Stimulated activated CD8-positive, alpha-beta memory T cell treated with anti-CD3 and anti-CD28 coated beads, Interleukin-7, amount 100 ng/mL, for 24 hours (primary cell): ENCODE measurements at places on chromosomes 3 and 15.

GRCh38 chr15:42106288-42106687 lies 11.9 kb upstream of the PLA2G4D start:
- DNase-seq, result no peak

DNA sequence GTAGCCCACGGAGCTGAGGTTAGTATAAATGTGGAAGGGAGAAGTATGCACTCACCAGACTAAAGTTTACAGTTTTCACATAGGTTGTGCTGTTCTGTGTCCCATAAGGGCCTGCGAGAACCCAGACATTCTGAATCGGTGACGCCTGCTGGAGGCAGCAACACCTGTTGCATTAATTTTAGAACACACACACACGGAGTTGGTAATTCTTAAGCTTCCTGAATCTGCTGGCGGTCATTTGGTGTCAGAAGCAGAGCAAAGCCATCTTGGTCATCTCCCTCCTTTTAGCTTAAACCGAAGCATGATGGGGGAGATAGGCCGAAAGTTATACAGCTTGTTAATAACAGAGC lies 41.1 kb upstream of the AP3B2 start:
- no peak for DNase-seq

DNA sequence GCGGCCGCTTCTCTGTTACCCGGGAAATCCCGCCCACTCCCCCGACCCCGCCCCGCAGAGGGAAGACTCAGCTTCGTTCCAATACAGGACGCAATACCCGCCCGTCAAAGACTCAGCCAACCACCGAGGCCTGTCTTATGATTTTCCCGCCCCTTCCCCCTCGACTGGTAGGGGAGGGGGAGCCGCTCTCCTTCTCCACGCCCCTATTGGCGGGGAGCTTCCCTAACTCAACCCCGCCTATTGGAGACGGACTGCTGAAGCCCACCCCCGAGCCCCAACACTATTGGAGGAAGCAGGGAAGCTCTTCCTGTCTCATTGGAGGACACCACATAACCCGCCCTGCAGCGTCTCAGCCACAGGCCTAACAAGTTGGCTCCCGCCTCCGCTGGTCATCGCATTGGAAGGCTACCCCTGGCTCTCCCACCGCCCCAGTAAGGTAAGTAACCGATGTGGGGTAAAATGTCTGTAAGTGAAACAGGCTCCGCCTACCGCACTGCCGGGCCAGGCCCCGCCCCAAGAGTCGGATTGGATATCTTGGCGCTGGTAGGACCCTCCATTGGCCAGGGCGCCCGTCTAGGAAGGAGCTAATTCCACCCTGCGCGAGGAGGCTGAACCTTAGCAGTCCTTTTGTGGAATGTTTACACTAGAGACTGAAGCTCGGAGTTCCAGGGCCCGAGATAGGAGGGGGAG lies at the start of gene SIN3A:
Gene SIN3A, minus strand, starts transcription at position 17 of the 690 bp plus-strand sequence. CDS start 21,315 bp downstream, outside the sequence.
- DNase-seq, result peak; percentile 99

- DNase-seq, result no peak
Observed at GRCh38 chr3:38039899-38040261, 872 bp downstream of the DLEC1 start.

GRCh38 chr15:85749261-85750151 lies 45.2 kb downstream of the KLHL25 start:
- no peak for DNase-seq

- DNase-seq, result no peak
Observed at GRCh38 chr15:51024735-51025453, 69.8 kb downstream of the TNFAIP8L3 start.

- DNase-seq, result no peak
Observed at GRCh38 chr15:92101708-92102394, 248.3 kb downstream of the SLCO3A1 start.

GRCh38 chr15:99431661-99432091 lies 134.1 kb upstream of the MEF2A start:
- no peak for DNase-seq

GRCh38 chr3:24151594-24151993 lies 206.5 kb downstream of the NR1D2 start:
- no peak for DNase-seq

GRCh38 chr15:80204231-80204630 lies 47.8 kb downstream of the CTXND1 start:
- no peak for DNase-seq

- no peak for DNase-seq
Observed at GRCh38 chr3:26114851-26115250, 325.0 kb downstream of the OXSM start.

GRCh38 chr15:27448986-27449385 lies 478.0 kb downstream of the GABRG3 start:
- no peak for DNase-seq

DNA sequence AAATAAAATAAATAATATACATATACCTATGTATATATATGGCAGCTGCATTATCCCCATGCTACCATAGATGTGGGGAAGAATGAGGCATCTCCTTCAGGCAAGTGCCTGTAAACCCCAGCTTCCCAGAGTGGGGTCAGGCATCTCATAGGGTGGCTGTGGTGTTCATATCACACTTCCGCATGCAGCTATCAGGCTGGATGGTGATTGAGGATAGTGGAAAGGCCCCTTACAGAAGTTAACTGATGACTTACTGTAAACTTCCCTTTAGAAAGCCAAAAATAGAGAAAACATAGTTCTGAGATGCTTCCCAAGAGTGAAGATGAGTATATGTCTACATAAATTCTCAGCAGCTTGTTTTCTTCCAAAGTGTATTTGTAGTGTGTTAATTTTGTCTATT lies 3.5 kb upstream of the PP2D1 start:
- no peak for DNase-seq

- no peak for DNase-seq
Observed at GRCh38 chr15:64493641-64494040, 33.3 kb downstream of the ZNF609 start.

- DNase-seq, result no peak
Observed at GRCh38 chr3:183826448-183827250, 1.3 kb upstream of the MAP6D1 start.

DNA sequence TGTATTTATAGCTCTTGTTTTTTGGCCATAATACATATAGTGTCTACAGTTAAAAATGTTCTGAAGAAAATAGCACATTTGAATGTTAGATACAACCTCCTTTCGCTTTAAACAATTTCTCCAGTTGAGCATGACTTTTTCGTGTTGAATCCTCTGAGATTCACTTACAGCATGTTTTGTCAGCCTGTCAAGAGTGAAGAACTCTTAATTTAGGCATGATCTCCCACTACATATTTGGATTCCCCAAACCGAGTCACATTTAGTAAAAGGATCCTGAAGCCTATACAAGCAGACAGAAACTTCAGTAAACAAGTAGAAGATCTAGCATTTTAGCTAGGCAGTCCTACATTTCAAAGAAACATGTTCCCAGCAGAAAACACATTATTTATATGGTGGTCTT lies 796.6 kb downstream of the MCTP2 start:
- DNase-seq, result no peak

GRCh38 chr3:180265551-180265950 lies 228.8 kb upstream of the PEX5L start:
- DNase-seq, result no peak

GRCh38 chr3:128554100-128554464 lies 61.1 kb upstream of the GATA2 start:
- no peak for DNase-seq

GRCh38 chr3:105119801-105120340 lies 246.8 kb upstream of the ALCAM start:
- DNase-seq, result no peak

DNA sequence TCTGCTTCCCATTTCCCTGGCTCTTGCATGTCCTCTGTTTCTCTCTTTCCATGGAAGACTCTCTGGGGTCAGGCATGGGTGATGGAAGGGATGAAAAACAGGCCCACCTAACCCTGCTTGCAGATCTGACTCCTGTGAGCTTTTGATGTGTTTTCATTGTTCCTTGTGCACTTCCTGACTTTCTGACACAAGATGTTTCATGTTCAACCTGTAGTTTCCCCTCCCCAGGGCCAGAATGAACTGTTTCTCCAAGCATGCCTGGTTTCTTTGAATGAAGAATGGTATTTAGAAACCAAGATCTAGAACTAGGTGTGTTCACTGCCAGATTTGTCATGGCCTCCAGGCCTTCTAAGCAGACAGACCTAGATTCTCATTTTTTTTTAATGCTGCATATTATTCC lies 36.1 kb upstream of the CRTC3 start:
- no peak for DNase-seq

DNA sequence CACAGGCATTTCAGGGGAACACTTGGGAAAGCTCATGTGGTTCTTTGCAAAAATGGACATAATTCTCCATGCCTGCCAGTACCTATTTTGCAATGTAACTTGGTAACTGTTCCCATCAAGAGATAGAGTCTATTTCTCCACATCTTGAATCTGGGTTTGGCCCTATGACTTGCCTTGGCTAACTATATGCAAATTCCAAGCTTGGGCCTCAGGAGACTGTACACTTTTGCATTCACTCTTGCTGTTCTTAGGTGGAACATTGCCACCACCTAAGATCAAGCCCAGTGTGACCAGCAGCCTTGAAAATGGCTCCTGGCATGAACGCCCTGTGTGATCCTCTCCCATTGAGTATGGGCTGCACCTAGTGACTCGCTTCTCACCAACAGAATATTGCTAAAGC lies 19.8 kb upstream of the SMAD6 start:
- DNase-seq, result no peak

GRCh38 chr3:71063773-71064290 lies 519.7 kb downstream of the FOXP1 start:
- DNase-seq, result no peak

- no peak for DNase-seq
Observed at GRCh38 chr3:48560648-48561018, 2.9 kb downstream of the UCN2 start.

DNA sequence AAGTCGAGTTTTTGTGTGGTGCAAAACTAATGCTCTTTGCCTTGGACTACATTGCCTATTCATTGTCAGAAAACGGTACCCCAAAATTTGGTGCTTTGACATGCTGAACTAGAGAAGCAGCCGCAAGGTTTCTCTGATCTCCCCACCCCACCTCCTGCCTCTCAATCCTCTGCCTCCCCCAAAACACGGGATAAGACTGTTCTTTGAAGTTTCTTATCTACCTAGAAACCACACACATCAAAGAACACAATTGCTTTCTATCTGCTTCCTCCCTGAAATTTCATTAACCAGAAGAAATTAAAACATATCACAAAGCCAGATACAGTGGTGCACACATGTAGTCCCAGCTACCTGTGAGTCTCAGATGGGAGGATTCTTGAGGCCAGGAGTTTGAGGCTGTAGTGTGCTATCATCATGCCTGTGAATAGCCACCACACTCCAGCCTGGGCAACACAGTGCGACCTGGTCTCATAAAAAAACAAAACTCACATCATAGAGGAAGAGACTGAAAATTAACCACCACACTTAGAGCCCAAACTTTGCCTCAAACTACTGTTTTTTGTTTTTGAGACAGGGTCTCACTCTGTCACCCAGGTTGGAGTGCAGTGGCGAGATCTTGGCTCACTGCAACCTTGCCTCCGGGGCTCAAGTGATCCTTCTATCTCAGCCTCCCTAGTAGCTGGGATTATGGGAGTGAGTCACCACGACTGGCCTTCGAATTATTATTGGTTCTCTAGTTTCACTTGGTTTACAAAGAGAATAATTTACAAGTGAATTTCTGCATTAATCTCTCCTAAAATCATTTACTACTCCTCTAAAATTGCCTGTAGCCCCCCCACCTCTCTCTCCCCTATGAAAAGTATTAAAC lies 2.7 kb upstream of the PCNP start:
- no peak for DNase-seq

GRCh38 chr15:69314131-69314530 lies 15.4 kb downstream of the PAQR5 start:
- DNase-seq, result no peak

DNA sequence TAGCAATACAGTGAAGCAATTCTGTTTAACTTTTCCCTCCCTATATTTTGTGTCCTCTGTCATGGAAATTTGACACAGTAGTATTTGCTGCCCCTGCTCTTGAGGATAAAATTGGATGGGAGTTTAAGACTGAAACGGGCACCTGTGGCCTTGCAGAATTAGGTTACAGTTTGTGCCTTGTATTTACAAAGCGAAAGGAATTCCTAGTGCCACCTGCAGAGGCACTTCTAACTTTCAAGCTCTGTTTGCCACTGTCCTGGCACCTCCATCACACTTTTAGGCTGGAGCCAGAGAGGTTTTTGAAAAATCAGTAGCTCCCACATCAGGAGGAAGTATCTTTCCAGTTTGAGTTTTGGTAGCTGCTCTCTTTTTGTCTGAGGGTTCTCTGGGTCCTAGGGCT lies 39.5 kb downstream of the CD86 start:
- DNase-seq, result no peak

- DNase-seq, result no peak
Observed at GRCh38 chr3:146969356-146969755, 364.2 kb upstream of the PLSCR5 start.

GRCh38 chr15:45892182-45892581 lies 257.4 kb downstream of the SQOR start:
- DNase-seq, result no peak

GRCh38 chr3:32082721-32083120 lies 23.7 kb upstream of the GPD1L start:
- no peak for DNase-seq

- no peak for DNase-seq
Observed at GRCh38 chr3:147431751-147432150, 22.6 kb downstream of the ZIC1 start.

DNA sequence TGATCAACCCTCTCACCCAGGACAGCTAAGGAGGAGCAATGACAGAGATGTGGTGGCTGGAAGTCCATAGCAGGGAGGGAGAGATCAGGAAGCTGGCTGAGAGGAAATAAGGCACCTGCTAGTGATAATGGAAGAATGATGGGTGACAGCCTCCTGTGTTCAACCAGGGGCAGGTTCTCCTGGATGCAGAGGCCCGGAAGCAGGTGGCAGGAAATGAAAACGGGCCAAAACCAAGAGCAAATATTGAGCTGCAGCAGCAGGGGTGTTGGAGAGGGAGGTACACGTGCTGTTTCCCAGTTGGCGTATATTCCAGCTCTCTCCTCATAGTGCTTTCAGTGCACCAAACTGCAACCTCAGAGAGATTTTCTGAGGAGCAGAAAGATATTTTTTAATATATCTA lies 213.4 kb upstream of the TBL1XR1 start:
- no peak for DNase-seq

- no peak for DNase-seq
Observed at GRCh38 chr3:129975705-129976048, 1.2 kb downstream of the TRH start.

GRCh38 chr15:48536681-48537091 lies 108.8 kb downstream of the FBN1 start:
- no peak for DNase-seq

DNA sequence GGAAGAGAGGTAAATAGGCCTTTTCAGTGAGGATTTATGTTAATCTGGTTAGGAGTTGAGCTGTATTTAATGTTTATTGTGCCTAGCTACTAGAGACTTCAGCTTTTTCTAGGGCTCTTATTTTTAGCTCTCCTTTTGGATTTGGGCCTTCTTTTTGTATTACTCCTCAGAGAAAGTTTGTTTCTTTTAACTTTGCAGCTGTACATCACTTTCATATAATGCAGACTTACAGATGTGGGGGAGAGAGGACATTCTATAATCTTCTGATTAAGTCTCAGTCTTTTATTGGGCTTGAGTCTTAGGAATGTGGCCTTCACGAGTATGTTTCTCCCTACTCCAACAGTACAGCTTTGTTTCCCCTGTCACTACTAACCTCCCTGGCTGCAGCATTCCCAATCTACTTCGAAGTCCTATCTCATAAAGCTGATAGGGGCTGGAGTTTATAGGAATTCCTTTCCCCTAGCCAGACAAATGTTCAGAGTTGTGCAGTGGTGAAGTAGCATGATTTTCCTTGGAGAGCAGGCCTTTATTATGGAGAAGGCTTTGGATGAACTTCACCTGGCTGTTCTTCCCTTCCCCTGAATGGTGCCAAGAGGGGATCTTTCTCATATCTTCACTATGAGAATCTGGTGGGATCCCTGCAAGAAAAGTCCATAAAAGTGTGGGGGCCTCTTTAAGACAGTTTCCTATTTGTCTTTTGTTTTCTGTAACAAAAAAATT lies 82.2 kb upstream of the CBLB start:
- DNase-seq, result no peak
